ENCODE measurements at places on chromosomes 5 and 9. TPM values are rescaled to one million over a fixed set of nuclear protein-coding genes. Genes with fewer than 3 reads are reported as not detected.

Gene PCDHGC4
- total RNA-seq: 5.6 TPM

Gene SPATA31D4
- total RNA-seq: not detected

Gene CTXN3
- total RNA-seq: not detected

Gene PCDHGA4
- total RNA-seq: 6.7 TPM

Gene CENPP
- 11.2 TPM for total RNA-seq

Gene CCDC192
- not detected for total RNA-seq

Gene RNF183
- total RNA-seq: not detected

Gene ZNF879
- 7.3 TPM for total RNA-seq

Gene GARIN3
- total RNA-seq: not detected

Gene C5orf58
- not detected for total RNA-seq

Gene MEGF9
- 24.4 TPM for total RNA-seq

Gene UBE2QL1
- total RNA-seq: 1.3 TPM

Gene PPP1R26
- total RNA-seq: 6.3 TPM

Gene MEF2C
- total RNA-seq: 13.5 TPM

Gene TMEM141
- total RNA-seq: 37.4 TPM

Gene PDE8B
- total RNA-seq: 0.11 TPM

Gene CA9
- total RNA-seq: 2.2 TPM

Gene EGFLAM
- total RNA-seq: 24.9 TPM

Gene OR1Q1
- total RNA-seq: not detected

Gene PSD2
- 0.11 TPM for total RNA-seq

Gene LCN10
- not detected for total RNA-seq

Gene SLC34A1
- total RNA-seq: not detected

Gene ALDOB
- not detected for total RNA-seq

Gene ENHO
- 0.39 TPM for total RNA-seq

Gene FCHO2
- 20.3 TPM for total RNA-seq

Gene FCN2
- not detected for total RNA-seq

Gene SNCB
- not detected for total RNA-seq

Gene FLT4
- 0.13 TPM for total RNA-seq

Gene PCDHB14
- total RNA-seq: 3.8 TPM

Gene ZBTB5
- total RNA-seq: 12.3 TPM

Gene ZNG1C
- 17.4 TPM for total RNA-seq

Gene FYB1
- total RNA-seq: 1.6 TPM

Gene ALDH1B1
- 17.0 TPM for total RNA-seq

Gene HAVCR2
- 0.43 TPM for total RNA-seq

Gene PHF24
- 0.11 TPM for total RNA-seq

Gene PCDHA8
- 0.11 TPM for total RNA-seq

Gene PTGDS
- total RNA-seq: 0.65 TPM

Gene ANKHD1
- 85.2 TPM for total RNA-seq

Gene CCDC69
- total RNA-seq: 6.1 TPM

Gene ESM1
- total RNA-seq: 2.2 TPM

Gene SEMA4D
- 1.2 TPM for total RNA-seq

Gene SLC36A2
- total RNA-seq: not detected

Gene SAXO1
- total RNA-seq: 0.13 TPM

Gene PCDH12
- total RNA-seq: 2.8 TPM

Gene TEX48
- not detected for total RNA-seq

Gene PCDHB13
- 2.7 TPM for total RNA-seq

Gene JAKMIP2
- total RNA-seq: 0.54 TPM

Gene NMUR2
- total RNA-seq: not detected

Gene BARX1
- 88.3 TPM for total RNA-seq

Gene NADK2
- total RNA-seq: 33.3 TPM

Gene WNT8A
- not detected for total RNA-seq

Gene TMEM252
- total RNA-seq: not detected
